Left ventricle myocardium superior (tissue), 1 donor: ENCODE measurements at places on chromosomes 2 and 18. TPM values are rescaled to one million over a fixed set of nuclear protein-coding genes. Genes with fewer than 3 reads are reported as not detected.

Gene PROC
- total RNA-seq = not detected

Gene IL18RAP
- total RNA-seq = 0.99 TPM

Gene EDAR
- not detected for total RNA-seq

DNA sequence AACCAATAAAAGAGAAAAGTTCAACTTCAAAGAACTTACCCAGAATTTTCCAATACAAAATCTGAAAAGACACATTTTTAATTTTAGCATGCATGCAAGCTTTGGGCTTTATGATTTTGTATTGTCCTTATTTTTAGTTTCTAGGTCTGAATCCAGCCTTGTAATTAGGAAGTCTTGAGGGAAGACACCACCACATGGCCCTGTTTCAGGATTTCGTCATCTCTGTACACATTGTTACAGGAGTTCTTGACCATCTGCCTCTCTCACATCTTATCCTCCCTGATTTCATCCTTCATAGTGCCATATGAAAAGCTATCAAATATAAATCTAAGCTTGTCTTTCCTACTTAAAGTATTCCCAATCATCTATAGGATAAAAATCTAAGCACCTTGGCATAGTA is 176.1 kb downstream of the TXNL1 start:
- DNase-seq = no peak

GRCh38 chr18:37443325-37444055 is 122.1 kb downstream of the CELF4 start:
- no peak for DNase-seq

- DNase-seq = no peak
These were observed 203.9 kb downstream of the PRKCE start for GRCh38 chr2:45855374-45855773.

GRCh38 chr2:38622210-38622609 is 19.5 kb upstream of the HNRNPLL start:
- no peak for DNase-seq

- DNase-seq = no peak
These were observed 30.8 kb downstream of the AOX1 start for GRCh38 chr2:200616656-200617055.

DNA sequence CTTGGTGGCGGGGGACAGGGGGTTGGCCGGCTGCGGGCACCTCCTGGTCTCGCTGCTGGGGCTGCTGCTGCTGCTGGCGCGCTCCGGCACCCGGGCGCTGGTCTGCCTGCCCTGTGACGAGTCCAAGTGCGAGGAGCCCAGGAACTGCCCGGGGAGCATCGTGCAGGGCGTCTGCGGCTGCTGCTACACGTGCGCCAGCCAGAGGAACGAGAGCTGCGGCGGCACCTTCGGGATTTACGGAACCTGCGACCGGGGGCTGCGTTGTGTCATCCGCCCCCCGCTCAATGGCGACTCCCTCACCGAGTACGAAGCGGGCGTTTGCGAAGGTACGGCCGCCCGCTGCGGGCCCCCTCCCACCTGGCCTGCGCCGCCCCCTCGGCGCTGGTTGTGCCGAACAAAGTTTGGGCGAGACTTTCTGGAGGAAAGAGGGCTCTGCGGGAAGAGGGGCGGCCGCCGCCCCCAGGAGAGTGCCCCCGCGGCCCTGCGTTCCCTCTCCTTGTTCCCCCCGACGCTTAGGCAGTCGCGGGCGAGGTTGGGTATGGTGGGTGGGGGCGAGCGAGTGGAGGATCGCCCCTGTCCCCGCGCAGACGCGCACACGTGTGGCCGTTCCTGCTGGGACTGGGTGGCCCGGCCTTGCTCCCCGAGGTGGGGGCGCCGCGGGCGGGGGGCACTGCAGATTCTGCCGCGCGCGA is 866 bp downstream of the CRIM1 start:
- peak; percentile 69 for DNase-seq

GRCh38 chr2:239778042-239778851 is 246.9 kb downstream of the NDUFA10 start:
- DNase-seq = no peak
